ENCODE measurements at places on chromosomes 5 and 9. TPM values are rescaled to one million over a fixed set of nuclear protein-coding genes. Genes with fewer than 3 reads are reported as not detected.
A peak's percentile ranks its signal among the peaks of the same experiment; 100 is the strongest.

FAF2 gene
- total RNA-seq, result 51.9 TPM

DNA sequence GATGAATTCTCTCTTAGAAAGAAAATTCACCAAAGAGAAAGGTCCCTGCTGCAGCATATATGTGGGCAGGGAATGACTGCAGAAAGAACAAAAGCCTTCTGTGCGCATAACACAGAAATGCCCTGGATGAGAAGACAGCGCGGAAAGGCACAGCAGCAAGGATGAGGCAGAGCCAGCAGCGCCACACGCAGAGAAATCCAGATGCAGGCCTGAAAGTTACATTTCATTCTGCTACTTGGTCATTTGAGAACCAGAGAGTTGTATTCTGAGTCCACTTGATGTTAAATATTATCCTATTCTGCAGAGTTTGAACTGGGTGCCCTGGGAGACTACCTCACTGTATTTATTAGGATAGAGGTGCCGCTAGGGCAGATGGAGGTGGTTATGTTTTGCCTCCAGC, 68.5 kb downstream of the GLDC start:
- no peaks in the 10 kb centered on the region for H3K4me1 ChIP-seq
- no peaks in the 10 kb centered on the region for H3K36me3 ChIP-seq
- H3K4me3 ChIP-seq, result no peak overlapping the region
- H3K27me3 ChIP-seq, result no peaks in the 10 kb centered on the region

ACOT12 gene
- not detected for total RNA-seq

DNA sequence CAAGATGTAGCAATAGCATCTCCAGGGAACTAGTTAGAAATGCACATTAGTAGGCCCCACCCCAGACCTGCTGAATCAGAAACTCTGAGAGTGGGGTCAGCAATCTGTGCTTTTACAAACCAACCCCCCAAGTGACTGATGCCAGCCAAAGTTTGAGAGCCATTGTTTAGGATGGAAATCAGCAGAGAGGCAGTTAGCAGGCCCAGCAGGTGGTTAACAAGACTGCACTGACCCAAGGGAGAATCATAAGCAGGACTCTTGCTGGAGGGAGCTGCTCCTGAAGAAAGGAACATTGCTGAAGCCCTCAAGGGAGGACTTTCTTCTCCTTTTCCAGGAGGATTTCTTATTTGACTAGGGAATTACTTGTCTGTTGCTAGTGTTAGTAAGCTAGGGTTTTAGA, 74.2 kb upstream of the SLC12A2 start:
- no peaks in the 10 kb centered on the region for H3K36me3 ChIP-seq
- no peak for DNase-seq
- no peak overlapping the region for H3K27ac ChIP-seq
- H3K4me3 ChIP-seq, result no peak overlapping the region
- H3K27me3 ChIP-seq, result no peaks in the 10 kb centered on the region

- no peak for DNase-seq
- no peak overlapping the region for H3K4me3 ChIP-seq
- H3K36me3 ChIP-seq, result no peaks in the 10 kb centered on the region
- no peaks in the 10 kb centered on the region for H3K4me1 ChIP-seq
Observed at GRCh38 chr5:125756456-125756855, 666.8 kb upstream of the GRAMD2B start.

GRCh38 chr5:72035831-72036230, 71.4 kb upstream of the MAP1B start:
- DNase-seq, result no peak
- H3K27ac ChIP-seq, result no peak overlapping the region
- H3K36me3 ChIP-seq, result no peaks in the 10 kb centered on the region
- H3K4me3 ChIP-seq, result no peak overlapping the region

GRCh38 chr9:21901546-21901945, 92.6 kb downstream of the CDKN2A start:
- no peak overlapping the region for H3K4me3 ChIP-seq
- H3K4me1 ChIP-seq, result no peaks in the 10 kb centered on the region

SLC46A2 gene
- not detected for total RNA-seq

- DNase-seq, result no peak
- no peaks in the 10 kb centered on the region for H3K4me1 ChIP-seq
- H3K27me3 ChIP-seq, result no peaks in the 10 kb centered on the region
- H3K36me3 ChIP-seq, result no peaks in the 10 kb centered on the region
Observed at GRCh38 chr5:766666-767431, 17.7 kb downstream of the ZDHHC11B start.

DNA sequence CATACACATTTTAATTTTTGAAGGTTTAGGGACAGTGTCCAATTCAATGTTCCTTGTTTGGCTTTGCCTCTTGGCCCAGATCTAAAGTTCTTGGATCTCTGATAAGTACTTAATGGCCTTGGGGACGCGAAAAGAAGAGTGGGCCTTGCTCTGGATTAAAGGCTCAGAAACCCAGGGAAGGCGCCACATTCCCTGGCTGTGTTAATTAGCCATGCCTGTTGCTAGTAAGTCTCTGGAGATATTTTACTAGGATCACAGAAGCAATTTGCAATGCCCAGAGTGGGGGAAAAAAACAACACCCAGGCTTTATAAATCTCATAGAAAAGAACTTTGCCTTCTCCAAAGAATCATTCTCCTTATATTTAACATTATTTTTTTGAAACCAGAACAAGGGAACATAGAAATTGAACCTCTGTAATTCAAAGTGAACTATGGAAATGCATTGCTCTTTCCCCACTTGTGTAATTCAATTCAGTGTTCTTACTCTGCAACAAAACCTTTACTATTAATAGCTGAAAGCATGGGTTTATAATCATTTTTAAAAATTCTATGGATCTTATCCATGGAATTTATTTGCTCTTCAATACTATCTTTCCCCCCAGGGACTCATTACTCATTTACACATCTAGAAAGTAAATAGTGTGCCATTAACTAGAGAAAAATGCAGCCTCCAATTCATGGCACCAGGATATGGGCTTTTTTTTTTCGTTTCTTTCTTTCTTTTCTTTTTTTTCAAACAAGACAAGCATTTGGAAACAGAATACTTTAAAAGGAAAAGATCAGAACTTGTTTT, 172.2 kb upstream of the ANKRD55 start:
- no peaks in the 10 kb centered on the region for H3K27me3 ChIP-seq
- no peaks in the 10 kb centered on the region for H3K36me3 ChIP-seq
- H3K4me3 ChIP-seq, result no peak overlapping the region

GRCh38 chr5:135859641-135860040, 25.2 kb downstream of the SLC25A48 start:
- DNase-seq, result no peak
- no peaks in the 10 kb centered on the region for H3K36me3 ChIP-seq
- H3K4me1 ChIP-seq, result no peaks in the 10 kb centered on the region
- H3K4me3 ChIP-seq, result no peak overlapping the region

DNA sequence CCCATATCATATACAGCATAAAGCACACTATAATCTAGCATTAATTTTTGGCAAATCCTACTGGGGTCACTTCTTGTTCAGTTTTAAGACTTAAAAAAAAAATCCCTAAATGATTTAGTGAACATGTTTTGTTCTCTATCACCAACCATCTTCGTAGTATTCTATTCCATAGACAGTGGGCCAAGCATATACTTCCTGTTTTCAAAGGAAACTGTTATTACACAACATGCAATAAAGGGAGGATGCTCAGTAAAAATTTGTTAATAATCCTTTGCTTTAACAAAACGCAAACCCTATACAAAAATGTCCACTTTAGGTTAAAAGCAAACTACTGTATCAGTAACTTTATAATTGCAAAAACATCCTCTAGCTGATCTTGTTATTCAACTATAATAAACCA, 13.0 kb downstream of the CCNH start:
- no peak overlapping the region for H3K27ac ChIP-seq
- no peaks in the 10 kb centered on the region for H3K4me1 ChIP-seq
- no peaks in the 10 kb centered on the region for H3K27me3 ChIP-seq
- H3K4me3 ChIP-seq, result no peak overlapping the region

DNA sequence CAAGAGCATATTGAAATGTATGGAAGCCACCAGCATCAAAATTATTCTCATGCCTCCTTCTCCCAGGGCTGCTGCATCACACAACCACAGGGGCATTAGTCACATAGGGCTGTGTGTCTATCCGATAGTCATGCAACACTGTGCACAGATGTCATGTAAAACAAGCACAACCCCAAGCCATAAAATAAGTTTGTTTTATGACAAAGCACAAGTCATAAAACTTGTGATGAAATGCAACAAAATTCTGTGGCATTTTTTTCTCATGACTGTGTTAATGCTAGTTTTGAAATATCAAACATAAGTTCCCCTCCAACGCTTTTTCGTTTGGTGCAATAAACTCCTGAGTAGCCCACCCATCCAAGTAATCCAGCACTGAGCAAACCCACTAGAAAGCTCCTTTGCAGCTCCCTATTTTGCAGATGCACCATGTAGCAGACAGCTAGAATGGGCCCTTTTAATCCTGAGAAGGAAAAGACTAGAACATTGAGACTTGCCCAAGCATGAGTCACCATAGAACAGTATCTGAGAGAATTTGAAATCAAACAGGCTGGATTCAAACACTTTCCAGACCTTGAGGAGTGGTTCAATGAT, 93.3 kb upstream of the ZNF366 start:
- DNase-seq, result peak; percentile 10
- H3K4me3 ChIP-seq, result no peak overlapping the region
- H3K27ac ChIP-seq, result no peak overlapping the region
- no peaks in the 10 kb centered on the region for H3K27me3 ChIP-seq
- H3K4me1 ChIP-seq, result no peaks in the 10 kb centered on the region
- no peaks in the 10 kb centered on the region for H3K36me3 ChIP-seq

PFN3 gene
- total RNA-seq, result not detected

DNA sequence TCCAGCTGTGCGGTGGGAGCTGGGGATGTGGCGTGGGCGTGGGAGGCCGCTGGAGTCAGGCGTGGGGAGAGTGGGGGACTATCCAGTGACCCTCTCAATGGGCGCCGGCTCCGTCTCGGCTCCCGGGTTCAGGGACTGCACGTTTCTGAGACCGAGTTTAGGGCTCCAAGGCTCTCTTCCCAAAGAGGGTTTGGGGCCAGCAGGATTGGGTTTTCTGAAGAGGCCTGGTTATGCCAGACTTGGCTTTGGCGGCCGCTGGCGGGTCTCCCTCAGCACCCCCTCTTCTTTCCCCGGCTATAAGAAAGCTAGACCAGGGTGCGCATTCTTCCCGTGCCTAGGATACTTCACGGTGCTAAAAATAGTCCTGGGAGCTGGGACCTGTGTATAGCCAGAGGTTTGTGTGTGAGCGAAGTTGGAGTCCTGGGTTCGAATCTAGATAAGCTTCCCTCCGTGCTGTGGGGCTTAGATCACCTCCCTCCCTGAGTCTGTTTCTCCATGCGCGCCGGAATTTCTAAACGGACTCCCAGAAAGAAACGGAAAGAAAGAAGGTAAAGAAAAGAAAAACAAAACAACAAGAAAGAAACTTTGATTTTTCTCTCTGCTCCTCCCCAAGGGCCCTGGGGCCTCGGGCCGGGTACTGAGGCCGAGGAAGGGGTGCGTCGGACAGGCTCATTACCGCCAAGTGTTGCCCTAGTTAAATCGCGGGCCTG, 5.0 kb downstream of the HAND1 start:
- no peaks in the 10 kb centered on the region for H3K27me3 ChIP-seq
- no peaks in the 10 kb centered on the region for H3K4me1 ChIP-seq
- H3K27ac ChIP-seq, result no peak overlapping the region
- H3K4me3 ChIP-seq, result no peak overlapping the region
- H3K36me3 ChIP-seq, result no peaks in the 10 kb centered on the region
- DNase-seq, result no peak

- no peak overlapping the region for H3K27ac ChIP-seq
- no peak for DNase-seq
- H3K36me3 ChIP-seq, result no peaks in the 10 kb centered on the region
- no peak overlapping the region for H3K4me3 ChIP-seq
- peaks cover 10% of the 10 kb centered on the region for H3K4me1 ChIP-seq
- H3K27me3 ChIP-seq, result no peaks in the 10 kb centered on the region
Observed at GRCh38 chr5:53405396-53405795, 75.0 kb upstream of the FST start.

DNA sequence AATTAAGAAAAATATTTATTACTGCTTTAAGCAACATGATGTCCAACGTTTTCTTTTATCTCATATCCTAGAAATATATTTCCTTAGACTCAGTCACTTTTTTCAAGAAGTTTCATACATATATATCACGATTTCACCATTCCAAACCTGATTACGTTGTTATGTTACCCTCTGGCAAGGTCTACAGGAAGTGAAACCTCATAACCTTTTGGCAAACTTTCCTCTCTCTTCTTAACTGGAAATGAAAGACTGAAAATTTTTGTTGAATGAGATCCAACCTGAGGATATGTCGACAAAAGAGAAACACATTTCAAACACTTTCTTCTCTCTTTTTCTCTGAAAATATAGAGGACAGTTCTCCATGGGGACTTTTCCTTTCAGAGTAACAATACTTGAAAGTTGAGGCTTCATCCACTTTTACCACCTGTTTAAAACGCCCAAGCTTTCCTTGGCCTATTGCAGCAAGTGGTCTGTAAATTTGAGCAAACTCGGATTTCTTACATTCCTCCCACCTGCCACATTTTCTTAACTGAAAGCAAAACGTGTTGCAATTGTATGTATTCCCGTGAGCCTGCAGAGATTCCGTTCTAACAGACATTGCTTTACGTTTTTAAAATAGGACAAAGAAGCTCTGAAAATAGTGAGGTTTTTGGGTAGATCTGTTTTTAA, 298.1 kb downstream of the CETN3 start:
- no peaks in the 10 kb centered on the region for H3K27me3 ChIP-seq
- H3K36me3 ChIP-seq, result no peaks in the 10 kb centered on the region
- no peak overlapping the region for H3K27ac ChIP-seq
- no peak for DNase-seq
- H3K4me3 ChIP-seq, result no peak overlapping the region

DNA sequence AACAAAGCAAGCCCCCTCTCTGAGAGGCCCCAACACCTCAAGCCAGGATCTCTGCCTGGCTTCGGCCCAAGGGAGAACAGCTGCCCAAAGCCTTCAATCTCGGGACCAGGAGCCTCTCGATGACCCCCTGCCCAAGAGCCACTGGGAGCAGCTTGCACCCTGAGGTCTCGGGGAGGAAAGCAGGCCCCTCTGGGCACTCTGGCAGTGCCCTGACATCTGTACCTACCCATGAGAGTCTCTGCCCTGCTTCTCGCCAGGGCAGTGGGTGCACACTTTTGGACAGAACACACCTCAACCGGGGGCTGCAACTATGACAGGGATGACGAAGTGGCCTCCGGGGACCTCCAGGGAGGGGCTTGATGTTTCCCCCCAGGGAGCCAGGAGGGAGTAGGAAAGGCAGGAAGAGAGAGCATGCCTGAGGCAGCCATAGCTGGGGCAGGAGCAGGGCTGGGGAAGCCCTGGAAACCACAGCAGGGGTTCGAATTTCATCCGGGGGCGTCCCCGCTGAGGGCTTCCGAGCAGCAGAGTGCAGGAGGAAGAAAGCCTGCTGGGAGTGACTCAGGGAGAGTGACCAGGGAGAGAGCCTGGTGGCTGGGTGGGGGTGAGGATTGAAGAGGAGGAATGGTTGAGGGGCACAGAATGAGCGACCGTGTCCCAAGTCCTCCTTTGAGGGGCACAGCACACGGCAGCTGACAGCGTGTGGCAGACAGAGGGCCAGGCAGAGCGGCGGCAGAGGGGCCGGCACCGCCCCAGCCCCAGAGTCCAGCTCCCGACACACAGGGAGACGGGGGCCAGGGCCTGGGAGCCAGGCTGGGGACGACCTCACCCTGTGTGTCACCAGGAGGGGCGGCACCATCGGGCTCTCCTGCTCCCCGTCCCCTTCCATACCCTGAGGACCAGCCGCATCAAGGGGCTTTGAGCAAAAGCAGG, 1.8 kb downstream of the LPCAT1 start:
- H3K4me3 ChIP-seq, result peak overlapping the region; percentile 76
- peaks cover 15% of the 10 kb centered on the region for H3K4me1 ChIP-seq
- peak overlapping the region; percentile 67 for H3K27ac ChIP-seq
- peaks cover 14% of the 10 kb centered on the region for H3K36me3 ChIP-seq

ENTPD8 gene
- 1.7 TPM for total RNA-seq
